ENCODE measurements at places on chromosomes 12 and 14.

- no peak for DNase-seq
Measured at GRCh38 chr12:84150201-84150600, 762.4 kb downstream of the SLC6A15 start.

DNA sequence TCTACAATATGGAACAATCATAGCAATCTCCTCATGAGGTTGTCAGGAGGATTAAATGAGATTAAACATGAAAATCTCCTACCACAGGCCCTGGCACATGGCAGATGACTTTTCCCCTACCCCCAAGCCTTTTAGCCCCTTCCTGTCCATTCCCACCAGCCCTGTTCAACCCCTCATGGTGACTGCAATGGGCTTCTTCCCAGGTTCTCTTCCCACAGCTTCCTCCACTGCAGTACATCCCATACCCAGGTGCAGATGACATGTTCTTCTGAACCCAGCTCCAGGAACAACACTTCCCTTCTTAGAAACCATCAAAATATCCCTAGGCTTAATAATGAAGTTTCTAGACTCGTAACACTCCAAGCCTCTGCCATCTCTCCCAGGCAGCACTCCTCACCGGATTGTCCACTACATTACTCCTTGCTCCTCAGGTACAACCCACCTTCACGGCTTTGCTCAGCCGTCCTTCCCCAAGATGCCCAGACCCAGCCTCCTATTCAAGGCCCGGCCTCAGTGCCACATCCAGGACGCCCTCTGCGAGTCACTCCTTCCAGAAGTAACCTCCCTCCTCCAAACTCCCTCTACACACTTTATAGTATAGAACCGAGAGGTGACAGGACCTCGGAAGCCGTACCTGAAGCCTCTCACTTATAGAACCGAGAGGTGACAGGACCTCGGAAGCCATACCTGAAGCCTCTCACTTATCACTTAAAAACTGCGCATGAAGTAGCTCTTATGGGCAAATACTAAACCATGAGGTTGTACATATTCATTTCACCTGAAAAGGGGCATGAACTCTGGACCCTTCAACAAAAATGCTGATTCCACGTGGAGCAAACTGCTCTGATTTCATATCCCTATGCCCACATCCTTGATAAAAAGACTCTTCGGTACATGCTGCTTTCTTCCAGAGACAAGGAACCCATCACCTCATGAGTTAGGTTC, 1.5 kb downstream of the CRACR2A start:
- DNase-seq, result no peak

DNA sequence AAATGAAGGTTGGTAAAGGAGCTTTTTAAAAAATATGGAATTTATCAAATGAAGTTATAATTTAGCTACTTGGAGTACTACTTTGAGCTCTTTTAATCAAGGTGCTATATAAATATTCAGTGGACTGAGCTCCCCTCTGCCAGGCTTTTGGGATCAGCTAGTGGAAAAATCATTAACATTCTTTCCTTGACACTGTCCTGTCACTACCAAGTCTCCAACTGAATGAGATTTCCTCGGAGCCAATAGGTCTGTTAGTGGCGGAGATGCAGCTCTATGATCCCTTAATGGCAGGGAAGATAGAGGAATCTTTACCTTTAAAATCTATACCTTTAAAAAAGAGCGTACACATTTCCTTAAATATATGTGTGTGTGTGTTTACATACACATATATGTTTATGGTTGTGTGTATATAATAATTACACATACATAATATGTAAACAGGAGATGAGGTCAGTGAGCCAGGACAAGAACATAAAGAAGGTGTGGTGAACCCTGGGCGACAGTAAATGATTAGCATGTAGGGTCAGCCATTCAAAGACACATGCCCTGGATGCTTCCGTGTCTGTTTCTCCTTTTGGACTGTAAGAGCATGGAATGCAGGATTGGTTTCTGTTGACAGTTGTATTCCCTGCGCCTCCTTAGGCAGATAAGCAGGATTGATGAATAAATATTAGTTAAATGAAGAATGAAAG, 47.7 kb upstream of the ATP2A2 start:
- no peak for DNase-seq

- no peak for DNase-seq
Measured at GRCh38 chr14:50984036-50984710, 39.9 kb upstream of the PYGL start.

DNA sequence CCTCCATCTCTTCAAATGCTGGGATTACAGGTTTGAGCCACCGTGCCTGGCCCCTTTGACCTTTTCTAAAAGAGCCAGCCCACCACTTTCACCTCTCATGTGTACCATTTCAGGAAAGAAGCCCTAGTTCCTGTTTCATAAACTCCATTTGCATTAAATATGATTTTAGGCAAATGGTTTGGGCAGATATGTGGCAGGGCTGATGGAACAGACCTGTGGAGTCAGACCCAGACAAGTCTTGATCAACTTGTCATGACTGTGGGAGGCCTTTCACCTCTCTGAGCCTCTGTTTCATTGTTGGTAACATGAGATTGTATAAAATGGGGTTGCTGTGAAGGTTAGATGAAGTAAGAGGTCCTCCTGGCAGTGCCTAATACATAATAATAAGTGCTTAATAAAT, 5.2 kb upstream of the MAP3K9 start:
- no peak for DNase-seq

DNA sequence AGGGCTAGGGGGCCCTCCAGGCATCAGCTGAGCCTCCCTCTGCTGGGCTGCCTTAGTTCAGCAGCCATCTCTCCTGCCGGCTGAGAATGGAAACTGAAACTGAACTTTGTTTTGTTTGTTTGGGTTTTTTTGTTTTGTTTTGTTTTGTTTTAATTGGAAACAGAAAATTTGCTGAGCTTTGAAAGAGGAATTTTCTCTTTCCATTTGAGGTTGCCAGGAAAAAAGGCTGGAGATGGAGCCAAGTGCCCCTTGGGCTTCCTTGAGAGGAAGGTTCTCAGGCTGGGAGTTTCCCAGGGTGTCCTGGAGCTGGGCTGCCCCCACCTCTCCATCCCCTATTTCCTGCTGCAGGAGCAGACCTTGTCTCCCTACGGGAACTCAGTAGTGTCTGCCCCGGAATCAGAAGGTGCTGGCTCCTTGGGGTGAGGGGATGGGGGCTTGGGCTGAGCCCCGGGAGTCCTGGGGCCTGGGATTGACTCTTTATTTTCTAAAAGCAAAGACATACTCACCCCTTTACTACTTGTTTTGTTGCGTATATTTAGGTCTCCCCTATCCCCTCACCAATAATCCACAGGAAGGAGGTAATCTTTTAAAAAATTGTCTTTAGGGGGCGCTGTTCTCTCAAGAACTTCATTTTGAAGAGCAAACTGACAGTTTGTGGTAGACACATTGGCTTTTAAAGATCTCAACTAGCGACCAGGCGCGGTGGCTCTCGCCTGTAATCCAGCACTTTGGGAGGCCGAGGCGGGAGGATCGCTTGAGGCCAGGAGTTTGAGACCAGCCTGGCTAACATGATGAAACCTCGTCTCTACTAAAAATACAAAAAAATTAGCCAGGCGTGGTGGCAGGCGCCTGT, 21.3 kb upstream of the OASL start:
- DNase-seq, result peak; percentile 37

DNA sequence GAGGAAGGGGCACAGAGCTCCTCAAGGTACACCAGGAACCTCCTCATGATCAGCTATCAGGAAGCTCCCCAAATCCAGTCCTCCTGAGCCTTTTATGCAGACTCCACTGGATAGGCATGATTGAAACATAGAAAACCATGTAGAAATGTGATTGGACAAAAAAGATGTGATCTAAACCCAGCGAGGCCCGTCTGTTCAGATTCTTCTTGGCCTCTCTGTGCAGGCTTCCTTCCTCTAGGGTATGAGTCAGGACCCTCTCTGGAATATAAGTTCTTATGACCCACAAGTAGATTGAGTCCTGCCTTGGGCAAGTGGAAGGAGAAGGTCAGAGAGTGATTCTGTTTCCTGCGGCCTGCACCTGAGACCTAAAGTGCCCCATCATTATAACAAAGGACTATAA, 166.3 kb downstream of the PHLDA1 start:
- DNase-seq, result no peak

- no peak for DNase-seq
Measured at GRCh38 chr14:93970585-93970964, 5.8 kb downstream of the ASB2 start.

DNA sequence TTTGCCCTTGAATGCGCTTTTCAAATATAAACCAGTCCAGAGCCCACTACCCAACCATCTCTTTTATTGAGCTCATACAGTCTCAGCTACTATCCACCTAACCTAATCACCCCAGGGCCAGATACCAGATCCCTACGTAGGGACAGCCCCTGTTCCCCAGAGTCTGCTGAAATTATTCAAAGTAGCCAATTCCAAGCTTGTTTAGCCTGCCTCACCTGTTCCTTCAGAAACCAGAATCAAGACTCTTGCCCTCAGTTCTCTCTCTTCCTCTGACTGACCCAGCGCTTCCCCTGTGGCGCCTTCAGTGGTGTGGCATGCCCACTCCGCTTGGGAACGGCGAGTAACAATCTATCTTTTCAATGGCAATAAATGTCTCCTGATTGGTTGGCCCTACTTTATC, 18.8 kb downstream of the BMAL2 start:
- no peak for DNase-seq

- DNase-seq, result no peak
Measured at GRCh38 chr14:74552623-74553022, 59.1 kb downstream of the ISCA2 start.

GRCh38 chr14:32408018-32408417, 78.9 kb downstream of the AKAP6 start:
- DNase-seq, result peak; percentile 61

- no peak for DNase-seq
Measured at GRCh38 chr14:88879022-88879421, 54.6 kb downstream of the TTC8 start.

GRCh38 chr12:65533177-65533883, 254.8 kb downstream of the MSRB3 start:
- no peak for DNase-seq

- no peak for DNase-seq
Measured at GRCh38 chr12:46438719-46439319, 66.2 kb upstream of the SLC38A2 start.

GRCh38 chr14:89331398-89331797, 85.6 kb downstream of the FOXN3 start:
- DNase-seq, result no peak

DNA sequence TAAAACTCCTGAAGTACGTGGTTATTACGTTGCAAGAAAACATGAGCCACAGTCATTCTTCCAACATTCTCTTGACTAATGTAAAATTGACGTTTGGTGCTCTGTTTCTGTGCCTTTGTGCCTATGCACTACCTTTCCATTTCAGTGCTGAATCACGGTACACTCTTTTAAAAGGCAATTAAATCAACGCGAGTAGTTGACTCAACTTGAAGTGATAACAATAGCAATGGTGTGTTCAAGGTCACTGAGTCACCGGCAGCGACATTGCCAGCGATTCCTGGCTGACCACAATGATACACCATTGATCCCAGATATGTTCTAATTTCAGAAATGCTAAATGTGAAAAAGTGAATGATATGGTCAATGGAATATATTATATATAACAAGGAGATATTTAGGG, 17.8 kb downstream of the AK7 start:
- no peak for DNase-seq

- DNase-seq, result no peak
Measured at GRCh38 chr12:105352940-105353635, 22.6 kb downstream of the C12orf75 start.

DNA sequence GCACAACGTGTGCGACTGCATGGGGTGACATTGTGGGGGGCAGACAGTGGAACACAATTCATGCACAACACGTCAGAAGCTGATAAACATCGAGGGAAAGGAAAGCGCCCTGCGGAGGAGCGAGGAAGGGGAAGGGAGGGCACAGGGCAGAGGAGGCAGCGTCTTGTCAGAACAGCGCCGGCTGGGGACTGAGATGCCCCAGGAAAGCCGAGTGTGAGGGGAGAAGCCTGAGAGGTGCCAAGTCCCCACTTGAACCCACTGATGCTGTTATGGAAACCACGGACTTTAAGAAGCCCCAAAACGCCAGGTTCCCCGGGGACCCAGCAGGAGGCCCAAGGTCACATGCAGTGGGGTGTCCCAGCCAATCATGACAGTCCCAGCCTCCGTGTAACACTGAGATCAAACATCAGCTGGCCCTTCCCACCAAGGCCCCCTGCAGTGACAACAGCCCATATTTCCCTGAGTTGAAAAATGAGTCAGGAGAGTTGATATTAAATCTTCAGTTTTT, 70.0 kb downstream of the GALNT9 start:
- no peak for DNase-seq

GRCh38 chr12:5497329-5498053, 65.6 kb downstream of the NTF3 start:
- no peak for DNase-seq

DNA sequence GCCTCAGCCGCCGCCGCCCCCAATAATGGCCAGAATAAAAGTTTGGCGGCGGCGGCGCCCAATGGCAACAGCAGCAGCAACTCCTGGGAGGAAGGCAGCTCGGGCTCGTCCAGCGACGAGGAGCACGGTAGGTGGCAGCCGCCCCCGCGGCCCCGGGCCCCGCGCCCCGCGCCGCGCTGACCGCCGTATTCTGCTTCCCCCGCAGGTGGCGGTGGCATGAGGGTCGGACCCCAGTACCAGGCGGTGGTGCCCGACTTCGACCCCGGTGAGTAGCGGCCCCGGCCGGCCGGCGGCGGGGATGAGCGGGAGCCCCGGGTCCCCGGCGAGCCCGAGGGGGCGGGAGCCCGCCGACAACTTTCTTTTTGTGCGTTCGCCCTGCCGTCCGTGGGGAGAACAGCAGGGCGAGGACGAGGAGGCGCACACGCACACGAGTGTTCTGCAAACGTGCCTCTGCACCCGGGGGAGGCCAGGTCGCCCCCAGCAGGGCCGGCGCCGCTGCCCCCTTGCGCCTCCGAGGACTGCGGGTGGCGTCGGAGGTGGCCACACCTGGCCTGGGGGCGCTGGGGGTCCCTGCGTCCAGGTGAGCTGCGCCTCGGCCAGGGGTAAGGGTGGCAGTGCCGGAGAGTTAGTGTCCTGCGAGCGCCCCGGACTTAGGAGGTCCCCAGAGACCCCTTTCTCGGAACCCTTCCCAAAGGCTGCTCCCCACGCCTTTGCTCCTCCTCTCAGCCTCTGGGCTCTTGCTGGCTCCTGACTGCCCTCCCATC, 794 bp downstream of the RCOR1 start:
- peak; percentile 68 for DNase-seq

DNA sequence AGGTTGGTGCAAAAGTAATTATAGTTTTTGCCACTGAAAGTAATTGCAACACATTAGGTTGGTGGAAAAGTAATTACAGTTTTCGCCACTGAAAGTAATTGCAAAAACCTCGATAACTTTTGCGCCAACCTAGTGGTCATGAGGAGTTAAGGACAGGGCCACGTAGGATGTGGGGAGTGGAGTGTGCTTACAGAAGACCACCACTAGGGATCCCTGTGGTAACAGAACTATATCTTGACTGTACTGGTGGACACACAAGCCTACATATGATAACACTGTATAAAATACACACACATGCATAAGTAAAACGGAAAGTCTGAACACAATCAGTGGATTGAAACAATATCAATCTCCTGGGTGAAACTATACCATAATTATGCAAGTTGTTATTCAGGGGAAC, 187.4 kb upstream of the ABCD2 start:
- DNase-seq, result no peak

- no peak for DNase-seq
Measured at GRCh38 chr12:48788854-48789775, at the start of gene ADCY6. Gene ADCY6, minus strand, starts transcription at chr12:48789089. Its CDS starts 5,655 bp downstream, at chr12:48783434.
